KG1 (cell line): ENCODE measurements at places on chromosomes 5 and 9.

GRCh38 chr9:117394655-117395054 lies 20.2 kb downstream of the ASTN2 start:
- DNase-seq: no peak

- DNase-seq: no peak
Measured at GRCh38 chr5:116042375-116042774, 10.1 kb downstream of the ARL14EPL start.

- no peak for DNase-seq
Measured at GRCh38 chr9:106019039-106019680, 324.8 kb downstream of the TMEM38B start.

DNA sequence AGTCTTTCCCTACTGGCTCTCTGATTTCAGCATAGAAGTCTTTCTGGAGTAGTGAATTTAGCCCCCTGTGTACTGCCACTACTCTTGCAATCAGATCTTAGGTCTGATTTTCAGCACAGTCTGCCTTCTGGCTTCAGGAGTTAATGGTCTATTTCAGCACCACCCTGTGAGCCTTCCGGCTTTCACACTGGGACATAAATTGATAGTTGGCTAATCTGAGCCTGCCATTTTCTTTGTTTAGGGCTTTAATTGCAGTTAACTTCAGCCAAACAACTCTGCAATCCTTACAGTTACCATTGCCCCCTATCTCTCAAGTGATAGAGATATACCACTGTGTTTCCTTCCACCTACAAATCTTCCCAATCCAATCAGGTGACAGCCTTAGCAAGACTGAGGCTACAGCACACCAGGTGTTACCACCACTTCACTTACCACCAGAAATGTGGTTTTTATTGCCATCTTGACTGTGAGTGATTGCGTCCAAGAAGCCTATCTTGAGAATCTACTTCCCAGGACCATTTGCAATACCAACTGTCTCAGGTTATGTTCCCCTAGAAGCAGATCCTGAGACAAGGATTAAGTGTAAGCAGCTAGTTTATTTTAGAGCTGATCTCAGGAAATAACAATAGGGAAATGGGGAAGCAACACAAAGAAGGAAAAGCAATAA lies 51.9 kb upstream of the NEK6 start:
- no peak for DNase-seq

- DNase-seq: no peak
Measured at GRCh38 chr5:35131723-35132122, 84.0 kb upstream of the AGXT2 start.
